NCI-H1417 treated with DMSO at 0.1 percent for 48 hours (cell line): ENCODE measurements at places on chromosomes 13 and 19.

- no peak for DNase-seq
These were observed 16.3 kb upstream of the ADPRHL1 start for GRCh38 chr13:113469582-113469981.

- no peak for DNase-seq
These were observed 136.3 kb upstream of the SERP2 start for GRCh38 chr13:44237276-44237767.

GRCh38 chr13:51168623-51169022 lies 53.6 kb upstream of the FAM124A start:
- DNase-seq = no peak

DNA sequence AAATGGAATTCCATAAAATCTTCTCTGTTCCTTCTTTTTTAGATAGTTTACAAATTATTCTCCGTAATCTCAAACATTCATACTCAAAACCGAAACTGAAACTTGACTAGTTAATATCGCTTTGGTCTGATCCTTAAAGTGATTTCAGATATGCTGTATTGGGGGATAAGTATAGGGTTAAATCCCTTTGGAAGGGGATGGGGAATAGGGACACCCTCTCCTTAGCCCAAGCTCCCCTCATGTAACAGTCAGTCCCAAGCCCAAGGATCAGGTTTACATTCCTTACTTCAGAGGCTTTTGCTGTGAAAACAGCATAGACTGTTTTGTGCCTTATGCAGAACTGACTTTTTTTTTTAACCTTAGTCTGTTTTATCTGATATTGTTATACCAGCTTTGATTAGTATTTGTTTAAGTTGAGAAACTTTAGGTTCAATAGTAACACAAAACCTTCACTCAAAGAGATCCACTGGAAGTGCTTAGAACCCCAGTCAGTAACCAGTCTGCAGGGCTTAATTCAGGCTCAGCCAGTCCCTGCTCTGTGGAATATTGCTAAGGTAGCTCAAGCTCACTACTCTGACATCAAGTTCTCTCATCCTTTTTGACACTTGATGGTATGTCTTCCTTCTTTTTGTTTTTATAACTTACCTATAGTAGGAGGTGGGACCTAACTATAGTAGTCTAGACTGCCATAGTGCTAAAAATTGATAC lies 10.5 kb downstream of the CDADC1 start:
- no peak for DNase-seq

DNA sequence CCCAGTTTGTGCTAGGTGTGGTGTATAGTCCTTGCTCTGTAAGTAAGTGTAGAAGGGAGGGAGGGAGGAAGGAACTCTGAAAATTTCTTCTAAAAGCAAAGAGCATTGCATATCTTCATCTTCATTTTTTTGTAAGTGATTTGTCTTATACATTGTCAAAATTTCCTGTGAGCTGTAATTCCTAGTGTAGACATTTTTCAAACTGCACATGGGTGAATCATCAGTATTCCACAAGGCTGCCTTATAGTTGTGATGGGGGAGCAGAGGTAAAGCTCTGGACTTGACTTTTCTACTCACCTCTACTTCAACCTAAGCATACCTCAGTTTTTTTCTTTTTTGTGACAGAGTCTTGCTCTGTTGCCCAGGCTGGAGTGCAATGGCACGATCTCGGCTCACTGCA lies 86.9 kb downstream of the CDK8 start:
- no peak for DNase-seq

DNA sequence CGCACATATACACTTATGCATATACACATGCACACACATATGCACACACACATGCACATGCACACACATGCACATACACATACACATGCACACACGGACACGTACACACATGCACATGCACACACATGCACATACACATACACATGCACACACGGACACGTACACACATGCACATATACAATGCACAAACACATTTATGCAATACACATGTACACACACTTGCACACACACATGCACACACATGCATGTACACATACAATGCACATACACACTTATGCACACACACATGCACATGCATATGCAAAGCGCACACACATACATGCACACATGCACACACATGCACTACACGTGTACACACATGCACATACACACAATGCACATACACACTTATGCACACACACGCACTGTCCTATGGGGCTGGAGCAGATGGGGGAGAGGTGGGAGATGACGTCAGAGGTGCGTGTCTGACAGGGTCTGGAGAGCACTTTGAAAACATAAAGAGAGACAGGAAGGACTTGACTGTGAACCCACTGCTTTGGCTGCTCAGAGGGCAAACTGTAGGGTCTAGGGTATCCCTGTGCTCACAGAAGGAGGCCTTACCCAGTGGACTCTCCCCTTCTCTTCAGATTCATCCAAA lies 108.2 kb downstream of the UQCRFS1 start:
- no peak for DNase-seq

- no peak for DNase-seq
These were observed 13.6 kb downstream of the EPN1 start for GRCh38 chr19:55688422-55689218.

- DNase-seq = no peak
These were observed 5.0 kb upstream of the JUNB start for GRCh38 chr19:12786141-12786870.

GRCh38 chr19:18519962-18520847 lies 1.7 kb downstream of the ELL start:
- DNase-seq = no peak

DNA sequence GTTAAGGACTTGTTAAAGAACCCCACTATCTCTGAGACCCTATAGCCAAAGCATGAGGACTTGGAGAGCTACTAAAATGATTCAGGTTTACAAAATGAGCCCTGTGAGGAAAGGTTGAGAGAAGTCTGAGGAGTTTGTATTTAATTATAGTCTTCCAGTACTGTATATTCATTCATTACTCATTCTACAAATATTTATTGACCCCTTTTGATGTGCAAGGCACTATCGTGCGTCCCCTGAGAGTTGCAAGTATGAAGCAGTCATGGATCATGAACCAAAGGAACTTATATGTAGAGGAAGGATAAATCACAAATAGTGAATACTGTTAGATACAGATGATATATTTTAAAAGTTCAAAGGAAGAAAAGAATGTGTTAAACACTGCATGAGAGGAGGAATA lies 84.4 kb downstream of the DNAJC15 start:
- DNase-seq = no peak

DNA sequence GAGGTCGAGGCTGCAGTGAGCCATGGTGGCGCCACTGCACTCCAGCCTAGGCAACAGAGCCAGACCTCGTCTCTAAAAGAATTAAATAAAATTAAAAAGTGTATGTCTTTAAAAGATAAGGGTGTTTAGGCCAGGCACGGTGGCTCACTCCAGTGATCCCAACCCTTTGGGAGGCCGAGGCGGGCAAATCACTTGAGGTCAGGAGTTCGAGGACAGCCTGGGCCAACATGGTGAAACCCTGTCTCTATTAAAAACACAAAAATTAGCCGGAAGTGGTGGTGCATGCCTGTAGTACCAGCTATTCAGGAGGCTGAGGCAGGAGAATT lies 7.5 kb upstream of the SDHAF1 start:
- no peak for DNase-seq

GRCh38 chr13:49303533-49304252 lies 56.0 kb downstream of the CDADC1 start:
- no peak for DNase-seq

DNA sequence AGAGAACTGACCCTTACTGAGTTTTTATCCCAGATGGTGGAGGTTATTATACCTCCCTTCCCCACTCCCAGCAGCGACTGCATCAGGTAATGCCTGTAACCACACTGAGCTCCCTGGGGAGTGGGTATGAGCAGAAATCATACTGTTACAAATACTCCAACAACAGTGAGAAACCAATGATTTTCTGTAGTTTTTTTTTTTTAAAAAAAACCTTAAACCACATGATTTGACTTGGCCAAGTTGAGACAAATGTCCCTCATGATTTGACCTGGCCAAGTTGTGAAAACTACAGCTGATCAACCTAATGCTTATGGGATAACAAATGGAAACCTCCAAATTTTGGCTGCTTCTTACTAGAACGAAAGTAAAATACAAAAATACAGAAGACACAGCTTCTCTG lies 33.1 kb upstream of the SERP2 start:
- no peak for DNase-seq

- DNase-seq = no peak
These were observed 140.9 kb downstream of the TBC1D4 start for GRCh38 chr13:75341028-75341427.

DNA sequence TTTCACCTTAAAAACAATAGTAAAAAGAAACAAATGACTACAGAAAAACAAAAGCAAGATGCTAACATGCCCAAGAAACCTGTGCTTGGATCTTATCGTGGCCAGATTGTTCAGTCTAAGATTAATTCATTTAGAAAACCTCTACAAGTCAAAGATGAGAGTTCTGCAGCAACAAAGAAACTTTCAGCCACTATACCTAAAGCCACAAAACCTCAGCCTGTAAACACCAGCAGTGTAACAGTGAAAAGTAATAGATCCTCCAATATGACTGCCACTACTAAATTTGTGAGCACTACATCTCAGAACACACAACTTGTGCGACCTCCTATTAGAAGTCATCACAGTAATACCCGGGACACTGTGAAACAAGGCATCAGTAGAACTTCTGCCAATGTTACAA lies 6.0 kb downstream of the CKAP2 start:
- no peak for DNase-seq

DNA sequence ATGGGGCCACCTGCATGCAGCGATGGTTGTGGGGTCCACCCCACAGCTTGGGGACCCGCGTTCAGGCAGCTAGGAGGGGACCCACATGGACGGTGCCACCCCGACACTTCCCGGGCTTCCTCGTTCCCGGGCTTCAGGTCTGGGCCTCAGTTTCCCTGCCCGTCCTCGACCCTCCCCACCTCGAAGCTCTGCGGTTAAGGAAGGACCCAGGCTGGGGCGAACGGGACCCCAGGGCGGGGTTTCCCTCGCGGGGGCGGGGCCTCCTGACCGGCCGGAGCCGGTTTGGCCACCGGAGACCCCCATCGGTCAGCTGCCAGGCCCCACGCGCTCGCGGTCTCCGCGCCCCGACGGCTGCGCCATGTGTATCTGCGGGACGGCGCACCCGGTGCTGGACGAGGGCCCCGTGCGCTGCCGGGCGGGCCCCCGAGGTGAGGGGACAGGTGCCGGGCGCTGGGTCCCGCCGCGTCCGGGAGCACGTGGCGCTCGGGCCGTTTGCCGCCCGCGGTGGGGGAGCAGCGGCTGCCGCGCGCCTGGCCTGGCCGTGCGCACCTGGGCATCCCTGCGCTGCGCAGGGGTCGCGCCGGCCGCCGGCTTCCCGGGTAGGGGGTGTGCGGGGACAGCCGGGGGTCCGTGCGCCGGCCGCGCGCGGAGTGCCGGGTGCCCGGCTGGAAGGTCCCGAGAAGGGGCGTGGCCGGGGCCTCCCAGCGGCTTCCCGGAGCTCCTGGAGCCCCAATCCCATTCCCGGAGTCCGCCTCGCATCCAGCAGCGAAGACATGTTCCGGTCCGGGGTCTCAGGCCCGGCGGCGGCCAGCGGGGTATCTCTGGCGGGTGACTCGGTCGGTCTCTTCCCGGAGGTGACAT lies 4.2 kb downstream of the ARHGAP45 start:
- no peak for DNase-seq

GRCh38 chr13:80070024-80070703 lies 270.8 kb downstream of the SPRY2 start:
- no peak for DNase-seq

DNA sequence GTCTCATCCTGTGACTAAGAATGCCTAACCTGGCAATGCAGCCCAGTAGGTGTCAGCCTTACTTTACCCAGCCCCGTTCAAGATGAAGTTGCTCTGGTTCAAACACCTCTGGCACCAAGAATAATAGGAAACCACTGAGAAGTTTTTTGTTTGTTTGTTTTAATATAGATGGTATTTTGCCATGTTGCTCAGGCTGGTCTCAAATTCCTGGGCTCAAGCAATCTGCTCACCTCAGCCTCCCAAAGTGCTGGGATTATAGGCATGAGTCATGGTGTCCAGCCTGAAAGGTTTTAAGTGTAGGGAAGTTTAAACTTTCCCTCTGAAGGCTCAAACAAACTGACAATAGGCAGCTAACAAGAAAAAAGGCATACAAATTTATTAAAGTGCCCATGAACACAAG lies 51.2 kb upstream of the ABCC4 start:
- DNase-seq = no peak

- no peak for DNase-seq
These were observed 160.5 kb downstream of the TM9SF2 start for GRCh38 chr13:99661791-99662190.

GRCh38 chr19:54282686-54283470 lies 2.0 kb upstream of the LILRB2 start:
- no peak for DNase-seq

DNA sequence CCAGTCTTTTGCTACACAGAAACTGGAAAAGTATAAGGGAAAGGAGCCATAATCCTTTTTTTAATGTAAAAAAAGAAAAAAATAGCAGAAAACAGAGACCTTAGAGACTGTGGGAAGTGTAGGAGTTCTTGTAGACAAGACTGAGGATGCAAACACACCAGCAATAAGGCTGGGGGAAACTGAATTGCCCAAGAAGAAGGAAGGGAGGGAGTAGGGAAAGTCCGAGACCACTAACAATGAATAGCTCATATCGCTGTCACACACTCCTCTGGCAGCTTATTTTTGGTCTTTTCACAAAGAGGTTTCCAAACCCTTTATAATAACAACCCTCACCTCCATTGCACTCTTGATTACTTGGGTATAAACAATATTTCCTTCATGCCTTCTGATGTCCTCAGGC lies 952.0 kb downstream of the SLITRK5 start:
- no peak for DNase-seq
